Dermis lymphatic vessel endothelial cell (primary cell): ENCODE measurements at places on chromosomes 3 and 15. TPM values are rescaled to one million over a fixed set of nuclear protein-coding genes. Genes with fewer than 3 reads are reported as not detected.

Gene TRH
- not detected in 2 replicates for total RNA-seq

Gene GCNT3
- total RNA-seq, result not detected in 2 replicates

Gene CRYGS
- total RNA-seq, result 0.98 and 1.1 TPM in 2 replicates

Gene THAP10
- total RNA-seq, result 1.0 and 1.3 TPM in 2 replicates

Gene RPL15
- total RNA-seq, result 2,968 and 3,155 TPM in 2 replicates

Gene MKRN3
- total RNA-seq, result under 0.01 and 0.65 TPM in 2 replicates

Gene MAP6D1
- 0.43 and 0.69 TPM in 2 replicates for total RNA-seq

Gene GBE1
- total RNA-seq, result 52.9 and 77.0 TPM in 2 replicates

Gene GRM2
- total RNA-seq, result under 0.01 and 0.09 TPM in 2 replicates

Gene NR2F2
- 18.1 and 35.1 TPM in 2 replicates for total RNA-seq

Gene GOLGA6A
- not detected in 2 replicates for total RNA-seq

Gene SPESP1
- 2.6 and 4.4 TPM in 2 replicates for total RNA-seq

Gene KNSTRN
- 11.2 and 12.3 TPM in 2 replicates for total RNA-seq

Gene RASL12
- not detected in 2 replicates for total RNA-seq

Gene MINAR1
- total RNA-seq, result 0.77 and 0.87 TPM in 2 replicates

Gene MBNL1
- total RNA-seq, result 271 and 312 TPM in 2 replicates

Gene COL8A1
- 15.6 and 118 TPM in 2 replicates for total RNA-seq

Gene GATM
- 0.43 and 0.52 TPM in 2 replicates for total RNA-seq

Gene NRG4
- total RNA-seq, result not detected in 2 replicates

Gene MAGEF1
- total RNA-seq, result 10.7 and 11.7 TPM in 2 replicates

Gene SNTN
- not detected in 2 replicates for total RNA-seq

Gene SEMA6D
- 0.65 and 1.5 TPM in 2 replicates for total RNA-seq

Gene PTPRG
- total RNA-seq, result 9.1 and 13.6 TPM in 2 replicates

Gene NLGN1
- total RNA-seq, result under 0.01 TPM in 2 replicates

Gene NANOGP8
- total RNA-seq, result not detected in 2 replicates

Gene FRMD4B
- 47.2 and 67.5 TPM in 2 replicates for total RNA-seq

Gene SKOR1
- 0.09 and 0.11 TPM in 2 replicates for total RNA-seq

Gene C3orf22
- total RNA-seq, result not detected in 2 replicates

Gene SEMA3F
- 13.5 and 14.2 TPM in 2 replicates for total RNA-seq

Gene ZCWPW2
- total RNA-seq, result 0.22 and 0.43 TPM in 2 replicates

Gene NPAP1
- total RNA-seq, result not detected in 2 replicates
